ENCODE measurements at places on chromosomes 3 and 15. TPM values are rescaled to one million over a fixed set of nuclear protein-coding genes. Genes with fewer than 3 reads are reported as not detected.

Gene GNB4
- total RNA-seq = 47.9 TPM

Gene IL17RE
- 10.1 TPM for total RNA-seq

- no peak for DNase-seq
Observed at GRCh38 chr3:195226445-195226844, 44.5 kb downstream of the XXYLT1 start.

- DNase-seq = no peak
Observed at GRCh38 chr3:104956620-104957345, 409.9 kb upstream of the ALCAM start.

GRCh38 chr15:77915261-77915960 lies 162.1 kb downstream of the TBC1D2B start:
- peak; percentile 5 for DNase-seq

DNA sequence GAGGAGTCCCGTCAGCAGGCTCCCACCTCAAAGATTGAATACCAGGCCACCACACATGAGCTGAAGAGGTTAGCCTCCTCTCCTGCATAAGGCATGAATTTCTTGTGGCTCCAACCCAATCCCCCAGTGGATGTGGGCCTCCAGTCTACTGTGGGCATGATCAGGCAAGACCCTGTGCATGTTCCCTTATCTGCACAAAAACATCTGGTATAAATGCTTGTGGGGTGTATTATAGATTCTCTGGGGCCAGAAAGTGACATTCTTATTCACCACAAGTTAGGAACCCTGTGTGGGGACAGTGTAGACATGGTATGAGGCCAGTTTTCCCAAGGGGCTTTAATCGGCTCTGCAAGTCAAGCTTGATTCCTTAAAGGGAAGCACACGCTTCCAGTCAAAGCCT lies 18.2 kb upstream of the UBP1 start:
- no peak for DNase-seq

GRCh38 chr15:36680751-36681150 lies 101.3 kb downstream of the CDIN1 start:
- no peak for DNase-seq

DNA sequence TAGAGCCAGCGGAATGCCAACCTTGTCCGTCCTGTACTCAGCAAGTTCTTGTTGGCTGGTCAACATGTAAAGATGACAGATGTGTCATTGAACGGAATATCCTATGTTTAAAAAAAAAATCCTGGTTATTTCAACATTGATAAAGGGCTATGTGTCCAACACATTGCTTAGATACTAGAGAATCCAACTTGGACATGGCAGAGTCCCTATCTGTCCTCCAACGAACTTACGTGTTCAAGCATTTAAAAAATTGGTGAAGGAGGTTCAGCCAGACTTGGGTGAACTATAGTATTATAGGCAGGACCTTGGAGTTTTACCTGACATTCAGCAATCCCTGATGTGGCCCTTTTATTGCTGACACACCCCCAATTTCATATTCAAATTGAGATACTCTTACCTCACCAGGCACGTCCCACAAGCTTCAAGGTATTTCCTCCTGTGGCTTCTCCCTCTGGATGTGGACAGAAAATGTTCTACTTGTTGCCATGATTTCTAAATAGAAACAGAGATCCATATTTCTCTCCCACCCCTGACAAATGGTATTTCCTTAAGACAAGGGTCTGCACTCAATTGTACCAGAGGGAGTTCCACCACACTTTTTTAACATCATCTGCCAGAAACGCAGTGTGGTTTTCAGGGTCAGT lies 207.7 kb upstream of the TPM1 start:
- no peak for DNase-seq

DNA sequence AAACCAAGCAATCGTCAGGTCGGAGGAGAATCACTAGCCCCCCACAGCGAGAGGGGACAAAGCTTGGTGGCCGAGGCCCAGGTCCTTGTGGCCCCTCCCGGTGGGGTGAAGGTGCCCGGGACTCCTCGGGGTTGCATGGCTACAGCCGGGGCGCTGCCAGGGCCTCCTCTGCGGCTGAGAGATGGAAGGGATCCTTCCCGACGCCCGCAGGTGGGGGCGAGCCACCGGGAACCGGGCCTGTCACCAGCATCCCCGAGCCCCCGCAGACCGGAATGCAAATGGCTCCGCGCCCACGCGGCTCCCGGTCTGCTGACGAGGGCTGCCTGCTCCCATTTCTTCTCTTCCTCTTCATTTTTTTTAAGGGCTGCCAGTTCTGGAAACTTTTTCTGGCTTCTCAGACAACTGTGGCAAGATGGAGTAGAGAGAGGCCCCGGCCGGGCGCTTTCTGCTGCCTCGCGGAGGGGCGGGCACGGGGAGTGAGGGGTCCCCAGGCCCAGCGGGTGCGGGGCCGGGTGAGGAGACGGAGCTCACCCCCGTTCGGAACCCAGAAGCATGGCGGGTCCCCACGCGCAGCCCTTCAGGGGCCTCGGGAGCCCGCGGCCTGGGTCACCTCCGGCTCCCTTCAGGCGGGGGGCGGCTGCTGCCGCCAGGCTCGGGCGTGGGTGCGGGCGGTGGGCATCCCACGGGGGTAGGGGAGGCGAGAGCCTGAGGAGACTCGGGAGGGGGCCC lies 27.5 kb downstream of the MELTF start:
- no peak for DNase-seq

All from tibial nerve (tissue), 4 donors.